Cardiac septum (tissue), 1 donor: ENCODE measurements at places on chromosomes 2 and 18. TPM values are rescaled to one million over a fixed set of nuclear protein-coding genes. Genes with fewer than 3 reads are reported as not detected.

Gene TUBA3E
- total RNA-seq: 1.2 TPM

Gene SCN9A
- total RNA-seq: 0.75 TPM

Gene PIEZO2
- 0.46 TPM for total RNA-seq

Gene MC5R
- total RNA-seq: not detected
